Erythroblast (primary cell): ENCODE measurements at places on chromosomes 12 and 14.

DNA sequence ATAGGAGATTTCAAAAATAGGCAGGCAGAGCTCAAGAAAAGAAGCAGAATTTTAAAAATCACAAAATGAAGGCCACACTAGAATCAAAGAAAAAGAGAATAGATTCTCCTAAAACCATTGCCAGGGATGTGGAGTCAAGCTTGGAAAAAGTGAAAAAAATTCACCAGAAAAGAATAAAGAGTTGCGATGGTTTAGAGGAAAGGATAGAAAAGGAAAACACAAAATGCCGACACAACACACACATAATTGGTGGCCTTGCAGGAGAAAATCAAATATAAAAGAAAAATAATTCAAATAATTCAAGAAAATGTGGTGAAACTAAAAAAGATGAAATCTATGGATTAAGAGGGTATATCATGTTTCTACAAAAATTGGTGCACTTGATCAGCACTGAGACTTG lies 181.6 kb upstream of the C14orf180 start:
- no peak for DNase-seq

- DNase-seq = no peak
Measured at GRCh38 chr12:2749580-2749979, 45.2 kb upstream of the FKBP4 start.

- DNase-seq = no peak
Measured at GRCh38 chr12:116389990-116390389, 112.5 kb upstream of the MED13L start.

GRCh38 chr12:5094986-5095385 lies 51.3 kb downstream of the KCNA5 start:
- DNase-seq = no peak

GRCh38 chr12:42541965-42542364 lies 47.6 kb downstream of the PRICKLE1 start:
- no peak for DNase-seq

GRCh38 chr12:69985656-69986055 lies 160.6 kb downstream of the MYRFL start:
- DNase-seq = peak; percentile 58

DNA sequence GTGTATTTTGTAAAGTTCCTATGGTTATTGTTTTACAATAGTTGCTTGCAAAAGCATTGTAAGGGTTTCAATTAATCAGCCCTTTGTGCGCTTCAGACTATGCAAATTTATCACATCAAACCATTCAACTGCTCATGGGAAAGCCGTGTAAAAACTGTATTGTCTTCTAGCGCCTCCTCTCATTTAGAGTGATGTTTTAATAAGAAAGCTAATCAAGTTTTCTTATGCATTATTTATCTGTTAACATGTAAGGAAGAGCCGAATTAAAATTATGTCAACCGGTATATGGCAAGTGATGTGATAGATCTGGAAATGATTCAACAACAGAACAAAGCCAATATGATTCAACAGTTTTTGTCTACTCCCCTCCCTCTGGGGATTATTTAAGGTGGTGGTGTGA lies 92.5 kb upstream of the RFX4 start:
- no peak for DNase-seq

DNA sequence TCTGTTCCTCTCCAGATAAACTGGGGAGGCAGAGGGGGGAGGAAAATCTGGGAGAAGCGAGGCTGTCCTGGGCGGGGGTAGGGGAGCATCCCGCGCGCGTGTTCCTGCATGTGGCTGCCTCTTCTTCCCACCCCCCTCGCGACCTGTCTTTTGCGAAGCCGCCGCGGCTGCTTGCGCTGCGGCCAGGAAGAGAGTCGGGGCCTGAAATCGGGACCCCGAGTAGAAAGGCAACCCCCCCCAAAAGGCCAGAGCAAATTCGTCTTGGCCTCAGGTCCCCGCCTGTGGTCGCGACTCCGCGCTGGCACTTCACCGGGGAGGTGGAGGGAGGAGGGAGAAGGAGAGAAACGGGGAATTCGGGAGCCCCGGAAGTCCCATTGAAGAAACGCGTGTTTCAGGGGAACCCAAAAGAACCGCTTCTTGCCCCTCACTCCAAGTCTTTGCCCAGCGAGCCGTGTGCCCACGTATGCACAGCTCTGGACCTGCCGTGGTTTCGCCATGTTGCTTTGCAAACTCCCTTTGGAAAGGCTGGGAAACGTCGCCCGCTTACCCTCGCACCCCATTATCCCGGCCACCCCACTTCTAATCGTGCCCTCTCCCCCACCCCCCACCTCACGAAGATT lies 944 bp downstream of the CCND2 start:
- peak; percentile 47 for DNase-seq

- DNase-seq = peak; percentile 6
Measured at GRCh38 chr12:5689773-5690172, 255.3 kb downstream of the ANO2 start.

DNA sequence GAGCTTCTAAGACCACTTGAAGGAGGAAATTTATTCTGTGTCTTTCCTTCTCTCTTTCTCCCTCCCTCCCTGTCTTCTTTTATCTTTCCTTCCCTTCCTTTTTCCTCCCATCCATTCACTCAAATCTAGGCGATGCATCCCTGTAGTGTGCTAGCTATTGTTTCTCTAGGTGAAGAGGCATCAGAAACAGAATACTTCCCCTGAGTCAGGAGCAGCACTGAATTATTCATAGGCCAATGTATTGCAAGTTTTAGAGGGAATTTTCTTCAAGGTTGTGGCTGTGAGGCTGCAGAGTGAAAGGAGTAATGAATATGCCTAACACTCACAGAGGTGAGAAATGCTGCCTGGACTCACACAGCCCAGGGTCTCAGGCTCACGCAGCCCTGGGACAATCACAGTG lies 23.2 kb downstream of the CCDC177 start:
- DNase-seq = no peak

GRCh38 chr12:46507766-46508165 lies 135.2 kb upstream of the SLC38A2 start:
- no peak for DNase-seq
